Endothelial cell of umbilical vein (primary cell): ENCODE measurements at places on chromosomes 2 and 18.

- no peak for DNase-seq
These were observed 37.3 kb upstream of the LNPK start for GRCh38 chr2:176039375-176039774.

GRCh38 chr2:233928594-233929351, 11.6 kb downstream of the TRPM8 start:
- DNase-seq, result peak; percentile 39

DNA sequence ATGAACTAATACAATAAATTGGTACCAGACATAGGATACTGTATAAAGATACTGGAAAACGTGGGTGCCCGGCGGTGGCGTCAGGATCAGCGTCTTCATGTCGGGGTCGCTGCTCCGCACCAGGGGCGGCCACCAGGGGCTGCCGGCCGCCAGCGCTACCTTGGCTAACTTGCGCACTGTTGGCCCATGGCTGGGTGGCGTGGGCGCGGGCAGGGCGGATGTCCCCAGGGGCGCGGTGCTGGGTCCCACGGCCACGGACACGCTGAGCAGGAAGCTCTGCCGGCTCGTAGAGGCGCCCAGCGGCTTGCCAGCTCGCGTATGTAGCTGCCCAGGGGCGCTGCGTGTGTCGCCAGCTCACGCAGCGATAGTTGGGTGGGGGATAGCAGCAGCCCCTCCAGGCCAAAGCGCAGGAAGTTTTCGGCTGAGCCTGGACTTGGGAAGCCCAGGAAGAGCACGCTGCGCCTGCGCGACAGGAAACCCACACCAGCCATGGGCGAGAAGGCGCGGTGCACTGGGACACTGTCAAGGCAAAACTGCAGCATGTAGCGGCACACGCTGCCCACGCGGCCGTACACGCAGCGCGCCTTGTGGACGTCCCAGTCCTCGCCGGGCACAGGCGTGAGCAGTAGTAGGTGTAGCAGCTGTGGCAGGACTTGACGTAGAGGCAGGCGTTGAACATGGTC, 299.9 kb downstream of the CCDC74A start:
- DNase-seq, result no peak

DNA sequence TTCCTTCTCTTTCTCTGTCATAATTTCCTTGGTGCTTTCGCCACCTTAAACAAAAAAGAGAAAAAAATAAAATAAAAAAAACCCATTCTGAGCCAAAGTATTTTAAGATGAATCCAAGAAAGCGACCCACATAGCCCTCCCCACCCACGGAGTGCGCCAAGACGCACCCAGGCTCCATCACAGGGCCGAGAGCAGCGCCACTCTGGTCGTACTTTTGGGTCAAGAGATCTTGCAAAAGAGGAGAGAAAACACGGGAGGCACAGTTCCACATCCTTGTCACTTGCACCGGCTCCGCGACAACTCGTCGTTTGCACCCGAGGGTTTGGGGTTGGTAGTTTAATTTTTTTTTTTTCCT, 1.8 kb upstream of the SP9 start:
- no peak for DNase-seq

DNA sequence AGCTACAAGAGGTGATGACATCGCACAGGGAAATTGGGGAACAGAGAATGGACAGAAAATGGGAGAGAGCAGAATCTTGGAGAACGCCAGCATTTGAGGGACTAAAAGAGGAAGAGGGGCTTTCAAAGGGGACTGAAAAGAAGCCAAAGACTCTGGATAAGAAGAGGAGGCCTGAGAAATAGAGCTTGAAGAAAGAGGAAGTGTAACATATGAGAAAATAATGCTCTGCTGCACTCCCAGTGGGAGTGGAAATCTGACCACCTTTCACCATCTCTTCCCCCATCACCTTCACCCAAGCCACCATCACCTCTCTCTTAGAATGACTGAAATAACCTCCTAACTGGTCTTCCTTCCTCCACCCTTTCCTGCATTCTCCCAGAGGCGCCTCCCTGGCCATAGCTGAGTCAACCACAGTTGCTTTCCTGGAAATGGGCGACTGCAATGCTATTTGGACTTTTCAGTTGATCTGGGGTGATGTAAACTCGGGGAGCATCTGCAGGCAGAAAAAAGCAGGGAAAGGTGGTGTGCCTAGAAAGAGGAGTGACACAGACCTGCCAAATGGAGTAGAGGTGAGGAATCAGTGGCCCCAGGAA, 16.8 kb downstream of the CXCR1 start:
- DNase-seq, result no peak

DNA sequence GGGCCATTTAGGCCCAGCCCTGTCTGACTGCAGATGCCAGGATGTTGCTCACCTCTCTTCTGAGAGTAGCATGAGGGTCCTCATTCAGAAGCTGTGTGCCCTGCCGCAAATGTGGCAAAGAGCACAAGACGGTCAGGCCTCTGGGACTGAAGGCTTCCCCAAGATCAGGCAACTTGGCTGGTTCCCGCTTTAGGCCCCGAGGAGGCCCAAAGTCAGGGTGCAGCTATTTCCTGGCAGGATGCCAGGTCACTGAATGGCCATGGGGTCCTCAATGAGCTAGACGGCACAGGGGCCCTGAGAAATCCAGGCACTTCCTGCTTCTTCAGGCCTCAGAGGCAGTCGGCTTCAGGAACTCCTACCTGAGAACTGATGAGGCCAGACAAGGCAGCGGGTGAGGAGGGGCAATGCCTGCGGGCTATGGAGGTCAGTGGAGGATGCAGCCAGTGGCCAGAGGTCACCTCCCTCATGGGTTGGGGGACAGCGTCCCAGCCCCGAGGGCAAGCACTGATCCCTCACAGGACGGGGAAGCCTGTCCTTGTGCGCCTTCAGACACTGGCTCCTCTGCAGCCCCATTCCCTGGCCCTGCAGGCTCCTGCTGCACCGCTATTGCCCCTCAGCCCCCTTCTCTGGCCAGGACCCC, 44.9 kb downstream of the LMAN2L start:
- no peak for DNase-seq

- peak; percentile 83 for DNase-seq
These were observed 1.1 kb upstream of the SLC14A1 start for GRCh38 chr18:45722899-45723298.

DNA sequence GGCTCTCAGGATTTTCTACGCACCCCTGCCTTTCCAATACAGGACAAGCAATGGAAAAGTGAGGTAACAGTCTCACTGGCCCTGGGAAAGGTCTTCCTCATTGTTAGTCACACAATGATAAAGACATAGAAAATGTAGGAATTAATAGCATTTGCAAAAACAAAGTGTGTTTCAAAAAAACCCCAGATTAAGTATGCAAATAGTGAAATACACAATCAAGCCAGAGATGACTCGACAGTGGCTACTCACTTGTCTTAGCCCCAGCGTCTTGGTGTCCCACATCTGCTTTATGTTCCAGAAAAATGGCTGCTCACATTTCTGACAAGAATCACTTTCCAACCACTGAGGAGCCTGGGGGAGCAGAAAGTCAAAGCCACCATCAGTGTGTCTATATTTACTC, 47.0 kb upstream of the AP1S3 start:
- DNase-seq, result no peak

DNA sequence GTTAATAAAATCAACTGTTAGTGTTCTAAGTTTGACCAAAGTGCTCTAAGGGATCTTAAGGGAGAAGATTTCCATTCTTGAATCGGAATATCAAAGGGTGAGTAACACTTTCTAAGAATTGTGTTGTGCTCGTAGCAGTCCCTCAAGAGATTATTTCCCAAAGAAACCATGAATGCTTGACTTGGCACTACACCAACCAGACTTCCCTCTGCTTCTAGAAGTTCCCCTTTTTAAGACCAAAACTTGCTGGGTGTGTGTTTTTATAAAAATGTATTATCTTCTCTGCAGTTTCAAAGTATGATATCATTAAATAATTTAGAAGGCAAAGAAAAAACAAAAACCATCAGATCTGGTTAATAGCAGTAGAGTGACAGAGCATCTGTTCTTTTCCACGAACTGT, 522.0 kb upstream of the FAM98A start:
- DNase-seq, result no peak

DNA sequence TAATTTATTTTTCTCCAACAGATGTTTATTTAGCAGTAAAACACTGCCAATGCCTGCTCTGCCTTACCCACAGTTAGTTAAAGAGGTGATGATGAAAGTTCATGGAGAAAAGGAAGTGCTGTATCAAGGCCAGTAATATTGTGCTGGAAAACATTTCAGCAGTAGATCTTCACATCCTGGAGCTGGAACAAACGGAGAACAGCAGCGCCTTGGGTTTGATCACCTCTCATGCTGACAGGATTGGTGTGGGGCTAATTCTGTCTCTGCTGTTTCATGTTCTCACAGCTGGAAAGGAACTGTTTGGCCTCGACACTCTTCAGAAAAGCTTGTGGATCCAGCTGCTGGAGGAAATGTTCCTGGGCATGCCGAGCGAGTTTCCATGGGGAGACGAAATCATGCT, 61.5 kb upstream of the RPE start:
- DNase-seq, result no peak

DNA sequence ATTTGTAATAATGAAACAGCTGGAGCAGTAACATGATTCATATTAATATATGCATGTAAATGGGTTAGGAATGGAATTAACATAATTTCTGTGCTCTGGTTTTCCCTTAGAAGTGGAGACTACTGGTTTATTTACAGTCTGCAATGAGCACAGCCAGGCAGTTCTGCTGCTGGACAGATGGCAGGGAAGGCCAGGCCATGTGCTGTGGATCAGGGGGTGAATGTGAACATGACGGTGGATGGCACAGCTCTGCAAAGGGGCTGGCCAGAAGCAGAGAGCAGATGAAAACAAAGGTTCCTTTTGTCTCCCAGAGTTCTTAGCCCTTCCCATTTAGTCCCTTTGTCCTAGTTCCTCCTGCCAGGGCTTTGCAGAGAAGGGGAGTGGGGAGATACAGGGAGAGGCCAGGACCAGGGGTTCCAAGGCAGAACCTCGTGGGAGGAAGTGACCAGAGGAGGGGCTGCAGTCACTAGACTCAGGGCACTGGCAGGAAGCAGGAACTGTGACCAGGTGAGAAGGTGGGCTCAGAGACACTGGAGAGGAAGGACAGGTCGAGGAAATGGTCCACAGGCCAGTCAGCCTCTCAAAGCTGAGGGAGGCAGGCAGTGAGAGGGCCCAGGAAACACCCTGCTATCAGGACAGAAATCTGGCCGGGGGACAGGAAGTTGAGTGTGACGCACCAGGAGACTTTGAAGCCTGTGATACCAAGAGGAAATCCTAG, 112.9 kb upstream of the ATP8B1 start:
- DNase-seq, result no peak

- no peak for DNase-seq
These were observed 50.0 kb downstream of the MYO3B start for GRCh38 chr2:170227951-170228350.

DNA sequence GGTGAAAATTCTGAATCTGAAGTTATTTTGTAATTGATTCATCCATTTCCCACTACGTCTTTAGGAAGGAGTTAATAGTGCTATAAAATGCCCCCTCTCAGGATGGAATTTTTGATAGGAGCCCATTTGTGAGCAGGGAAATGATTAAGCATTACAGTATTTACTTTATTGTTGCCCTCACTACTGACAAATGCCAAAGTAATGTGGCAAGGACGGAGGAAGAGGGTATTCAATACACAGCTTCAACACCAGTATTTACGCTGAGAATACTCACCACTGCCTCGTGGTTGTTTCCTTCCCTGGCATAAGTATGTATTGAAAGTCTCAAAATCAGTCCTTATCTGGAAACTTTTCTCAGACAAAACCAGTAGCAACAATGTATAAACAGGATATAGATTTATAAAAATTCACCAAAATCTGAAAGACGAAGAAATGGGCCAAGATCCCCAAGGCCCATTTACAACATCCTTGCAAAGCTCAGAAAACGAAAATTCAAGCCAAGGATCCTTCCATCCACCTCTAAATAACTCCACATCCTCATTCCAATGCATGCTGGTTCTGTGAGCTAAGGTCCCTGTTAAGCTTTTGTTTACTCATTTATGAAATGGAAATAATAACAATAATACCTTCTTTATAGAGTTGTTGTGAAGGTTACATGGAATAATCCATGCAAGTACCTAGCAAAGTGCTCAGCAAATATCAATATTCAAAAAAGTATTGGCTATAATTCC, 29.3 kb downstream of the FEZ2 start:
- DNase-seq, result peak; percentile 95

DNA sequence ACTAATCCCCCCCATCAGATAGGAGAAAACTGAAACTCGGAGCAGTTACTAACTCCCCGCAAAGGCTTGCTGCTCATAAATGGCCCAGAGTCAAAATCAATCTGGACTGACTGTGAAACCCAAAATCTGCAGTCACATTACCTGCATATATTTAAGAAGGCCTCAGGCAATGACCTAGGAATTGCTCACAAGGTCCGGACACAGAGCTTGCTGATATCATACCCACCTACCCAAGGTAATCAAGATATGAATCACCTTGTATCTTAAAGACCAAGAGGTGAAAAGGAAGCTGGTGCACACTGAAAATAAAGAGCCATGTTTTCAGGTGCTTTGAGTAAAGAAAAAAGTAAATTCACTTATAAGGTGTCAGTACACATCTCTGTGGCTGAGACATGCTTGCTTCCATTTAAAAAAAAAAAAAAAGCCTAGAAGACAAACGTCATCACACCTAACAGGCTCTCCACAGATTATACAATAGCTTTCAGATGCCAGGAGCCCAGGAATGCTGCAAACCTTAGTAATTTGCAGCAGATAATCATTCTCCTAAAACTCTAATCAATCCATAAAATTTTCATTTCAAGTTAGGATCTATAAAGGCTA, 195.4 kb downstream of the ZEB2 start:
- DNase-seq, result no peak

- DNase-seq, result no peak
These were observed 105.9 kb downstream of the SRBD1 start for GRCh38 chr2:45505138-45505537.

GRCh38 chr18:79526468-79527460, 131.0 kb downstream of the NFATC1 start:
- peak; percentile 18 for DNase-seq

- DNase-seq, result no peak
These were observed 28.6 kb downstream of the CAPN13 start for GRCh38 chr2:30778611-30779010.

DNA sequence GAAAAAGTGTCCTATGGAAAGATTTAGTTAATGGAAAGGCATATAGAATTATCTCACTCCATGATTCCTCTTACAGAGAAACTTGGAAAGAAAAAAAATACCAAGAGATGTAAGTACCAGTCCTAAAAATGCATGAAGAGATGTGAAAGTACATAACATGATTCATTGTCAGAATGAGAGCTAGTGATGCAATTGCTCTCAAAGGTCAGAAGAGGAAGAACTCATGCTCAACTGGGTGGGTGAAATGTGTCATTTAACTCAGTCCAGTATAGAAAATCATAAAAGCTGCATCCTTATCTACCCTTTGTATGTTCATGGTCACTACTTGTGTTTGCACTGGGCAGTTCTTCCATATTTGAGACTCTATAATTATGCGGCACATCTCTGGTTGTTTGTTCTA, 300.0 kb upstream of the PIK3C3 start:
- no peak for DNase-seq

GRCh38 chr2:237075749-237076599, 9.7 kb upstream of the COPS8 start:
- no peak for DNase-seq

GRCh38 chr2:240935103-240935876, 29.2 kb downstream of the CROCC2 start:
- DNase-seq, result no peak

- DNase-seq, result no peak
These were observed 76.4 kb downstream of the METTL4 start for GRCh38 chr18:2494921-2495320.

- DNase-seq, result no peak
These were observed 637.0 kb downstream of the NR4A2 start for GRCh38 chr2:155695505-155695904.

- DNase-seq, result no peak
These were observed 181.3 kb upstream of the ZNF521 start for GRCh38 chr18:25533218-25533617.
